ENCODE measurements at places on chromosomes 3 and 15. TPM values are rescaled to one million over a fixed set of nuclear protein-coding genes. Genes with fewer than 3 reads are reported as not detected.

DNA sequence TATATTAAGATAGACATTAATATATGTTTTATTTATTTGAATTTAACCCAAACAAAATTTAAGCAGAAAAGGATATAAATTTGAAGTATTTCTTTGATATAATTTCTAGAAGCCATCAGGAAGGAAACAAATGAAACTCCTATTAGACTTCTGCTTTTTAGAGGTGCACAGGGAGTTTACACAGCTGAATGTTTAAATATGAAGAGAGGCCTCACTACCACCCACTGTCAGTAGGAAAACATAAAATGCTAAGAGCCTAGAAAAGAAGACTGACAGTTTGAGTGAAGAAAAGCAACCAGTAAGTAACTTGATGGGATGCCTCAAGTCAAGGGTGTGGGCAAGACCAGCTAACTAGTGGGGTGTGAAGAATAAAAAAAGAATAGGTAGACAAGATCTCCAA lies 19.7 kb downstream of the PLSCR2 start:
- H3K27me3 ChIP-seq: no peaks in the 10 kb centered on the region
- DNase-seq: no peak
- no peaks in the 10 kb centered on the region for H3K4me1 ChIP-seq
- H3K4me3 ChIP-seq: no peak overlapping the region

Gene SLCO2A1
- total RNA-seq: 0.70 TPM

GRCh38 chr3:59273976-59274375 lies 224.2 kb upstream of the CFAP20DC start:
- no peak overlapping the region for H3K27ac ChIP-seq
- no peak for DNase-seq
- no peaks in the 10 kb centered on the region for H3K4me1 ChIP-seq
- no peak overlapping the region for H3K4me3 ChIP-seq
- H3K36me3 ChIP-seq: no peaks in the 10 kb centered on the region

DNA sequence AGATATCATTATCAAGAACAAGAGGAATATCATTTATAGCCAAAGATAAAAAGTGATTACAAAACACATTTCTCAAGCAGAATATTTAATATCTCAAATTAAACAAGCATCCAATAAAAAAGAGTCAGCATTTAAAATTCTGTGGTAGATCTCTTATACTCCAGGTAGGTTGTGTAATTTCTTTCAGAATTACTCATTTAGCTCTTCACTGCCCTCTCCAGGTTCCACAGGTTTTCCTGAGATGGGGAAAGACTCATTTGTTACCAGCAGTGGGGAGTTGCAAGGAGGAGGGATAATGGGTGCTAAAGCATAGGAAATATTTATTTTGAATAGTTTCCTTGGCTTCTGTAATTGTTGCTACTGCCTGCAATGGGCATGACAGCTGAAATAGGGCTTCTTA lies 83.1 kb upstream of the RASGRP1 start:
- no peak for DNase-seq
- no peak overlapping the region for H3K27ac ChIP-seq
- H3K4me1 ChIP-seq: no peaks in the 10 kb centered on the region

- peak overlapping the region; percentile 100 for H3K27ac ChIP-seq
- H3K4me3 ChIP-seq: no peak overlapping the region
- DNase-seq: no peak
- H3K4me1 ChIP-seq: peaks cover 35% of the 10 kb centered on the region
- no peaks in the 10 kb centered on the region for H3K27me3 ChIP-seq
These were observed 27.1 kb upstream of the PIK3CB start for GRCh38 chr3:138861798-138862197.

DNA sequence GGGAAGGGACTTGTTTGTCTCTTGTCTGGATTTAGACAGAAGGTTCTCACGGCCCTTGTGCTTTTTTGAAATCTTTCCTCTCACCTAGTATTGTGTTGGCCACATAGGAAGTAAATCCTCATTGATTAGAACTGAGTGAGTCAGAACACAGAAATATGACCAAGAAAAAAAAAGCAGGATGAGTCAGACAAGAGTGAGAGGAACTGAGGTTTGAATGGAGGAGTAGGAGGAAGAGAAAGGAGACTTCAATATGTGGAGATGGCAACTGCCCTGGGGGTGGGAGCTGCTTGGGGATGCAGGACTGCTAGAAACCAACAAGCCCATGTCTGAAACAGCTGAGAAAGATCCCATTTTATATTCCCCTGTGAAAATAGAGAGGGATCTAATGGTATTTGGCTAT lies 194.1 kb upstream of the ZBTB20 start:
- H3K4me1 ChIP-seq: peaks cover 7% of the 10 kb centered on the region
- H3K27me3 ChIP-seq: no peaks in the 10 kb centered on the region
- no peak overlapping the region for H3K4me3 ChIP-seq
- DNase-seq: peak; percentile 21
- H3K36me3 ChIP-seq: no peaks in the 10 kb centered on the region
- peak overlapping the region; percentile 44 for H3K27ac ChIP-seq

Gene ATP13A4
- total RNA-seq: 0.22 TPM

DNA sequence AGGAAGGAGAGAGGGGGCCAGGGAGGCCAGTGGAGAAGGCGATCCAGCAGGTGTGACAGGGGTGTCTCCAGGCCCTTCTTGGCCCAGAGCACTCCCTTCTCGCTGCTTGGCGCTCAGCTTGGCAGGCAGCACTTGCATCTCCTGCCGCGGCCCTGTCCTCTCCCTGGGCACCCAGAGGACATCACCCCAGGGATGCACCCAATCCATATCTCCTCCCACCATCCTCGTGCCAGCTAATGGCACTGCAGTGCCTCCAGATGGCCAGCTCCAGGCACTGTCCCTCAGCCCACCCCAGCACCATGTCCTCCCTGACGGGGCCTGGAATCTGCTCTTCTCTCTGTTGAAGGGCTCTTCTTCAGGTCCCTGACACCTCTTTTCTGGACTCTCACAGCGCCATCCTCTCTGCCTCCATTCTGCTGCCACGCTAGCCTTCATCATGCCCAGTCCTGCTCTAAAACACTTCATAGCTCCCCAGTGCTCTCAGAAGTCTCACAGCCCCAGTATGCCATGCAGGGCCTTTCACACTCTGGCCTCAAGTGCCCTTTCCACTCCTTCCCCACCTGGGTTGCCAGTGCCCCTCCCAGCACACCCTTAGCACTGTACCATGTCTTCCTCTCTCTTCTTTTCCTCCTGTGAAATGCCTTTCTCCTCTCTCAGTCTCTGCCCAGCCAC lies 106.8 kb upstream of the SLC6A11 start:
- H3K27me3 ChIP-seq: peaks cover 61% of the 10 kb centered on the region
- H3K4me1 ChIP-seq: no peaks in the 10 kb centered on the region
- H3K27ac ChIP-seq: no peak overlapping the region
- no peaks in the 10 kb centered on the region for H3K36me3 ChIP-seq
- no peak for DNase-seq
- no peak overlapping the region for H3K4me3 ChIP-seq

- no peaks in the 10 kb centered on the region for H3K4me1 ChIP-seq
- no peaks in the 10 kb centered on the region for H3K27me3 ChIP-seq
- no peak overlapping the region for H3K4me3 ChIP-seq
- no peaks in the 10 kb centered on the region for H3K36me3 ChIP-seq
- DNase-seq: no peak
These were observed 166.7 kb upstream of the SGO1 start for GRCh38 chr3:20352546-20353179.

Gene LTF
- not detected for total RNA-seq

Gene TEX55
- total RNA-seq: not detected

GRCh38 chr15:80507638-80508316 lies 103.6 kb downstream of the ARNT2 start:
- DNase-seq: no peak
- H3K27ac ChIP-seq: no peak overlapping the region
- peaks cover 21% of the 10 kb centered on the region for H3K27me3 ChIP-seq
- no peaks in the 10 kb centered on the region for H3K4me1 ChIP-seq

Gene MME
- 2.1 TPM for total RNA-seq

Gene CD200
- 4.0 TPM for total RNA-seq

Gene UPK1B
- not detected for total RNA-seq

- no peak for DNase-seq
- no peaks in the 10 kb centered on the region for H3K27me3 ChIP-seq
- peaks cover 34% of the 10 kb centered on the region for H3K4me1 ChIP-seq
- no peaks in the 10 kb centered on the region for H3K36me3 ChIP-seq
- H3K27ac ChIP-seq: no peak overlapping the region
These were observed 849 bp upstream of the HDAC11 start for GRCh38 chr3:13479332-13479581.

Gene GRK7
- not detected for total RNA-seq

- H3K4me1 ChIP-seq: peaks cover 19% of the 10 kb centered on the region
- no peak for DNase-seq
- H3K4me3 ChIP-seq: no peak overlapping the region
- no peaks in the 10 kb centered on the region for H3K36me3 ChIP-seq
- H3K27ac ChIP-seq: no peak overlapping the region
- no peaks in the 10 kb centered on the region for H3K27me3 ChIP-seq
These were observed 80.5 kb upstream of the WNT5A start for GRCh38 chr3:55567615-55568014.

GRCh38 chr3:43142472-43142871 lies 36.6 kb upstream of the POMGNT2 start:
- H3K27ac ChIP-seq: no peak overlapping the region
- no peak overlapping the region for H3K4me3 ChIP-seq
- H3K4me1 ChIP-seq: no peaks in the 10 kb centered on the region
- no peaks in the 10 kb centered on the region for H3K36me3 ChIP-seq

GRCh38 chr3:61409638-61410037 lies 151.7 kb upstream of the PTPRG start:
- no peaks in the 10 kb centered on the region for H3K36me3 ChIP-seq
- no peak for DNase-seq
- no peaks in the 10 kb centered on the region for H3K4me1 ChIP-seq

Gene MLF1
- total RNA-seq: 55.5 TPM

Gene DAZL
- total RNA-seq: not detected

Gene CDHR4
- total RNA-seq: 2.0 TPM

- no peak for DNase-seq
- no peak overlapping the region for H3K4me3 ChIP-seq
- H3K4me1 ChIP-seq: no peaks in the 10 kb centered on the region
These were observed 12.0 kb downstream of the ADAMTS9 start for GRCh38 chr3:64675687-64676247.

Gene RTP4
- total RNA-seq: 0.90 TPM

DNA sequence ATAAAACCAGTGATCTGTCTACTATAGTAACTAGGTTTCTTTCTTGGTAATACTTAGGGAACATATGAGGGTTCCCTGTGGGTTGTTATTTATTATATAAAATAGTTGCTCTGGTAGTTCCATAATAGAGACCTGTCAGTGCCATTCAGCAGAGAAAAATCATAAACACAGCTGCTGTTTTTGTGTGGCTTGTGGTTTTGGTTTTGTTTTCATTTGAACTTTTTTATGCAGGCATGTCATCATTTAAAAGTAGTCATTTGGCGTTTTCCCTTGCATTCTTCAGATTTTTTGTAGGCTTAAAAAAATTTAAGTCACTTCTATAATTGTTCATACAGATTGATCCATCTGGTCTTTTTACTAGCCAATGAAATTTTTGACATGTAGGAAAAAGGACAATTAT lies 47.9 kb downstream of the PIK3CA start:
- DNase-seq: no peak
- H3K27me3 ChIP-seq: no peaks in the 10 kb centered on the region
- peaks cover 12% of the 10 kb centered on the region for H3K36me3 ChIP-seq
- no peak overlapping the region for H3K27ac ChIP-seq
- no peak overlapping the region for H3K4me3 ChIP-seq
- H3K4me1 ChIP-seq: no peaks in the 10 kb centered on the region

Gene TMCO5A
- total RNA-seq: 0.35 TPM

- H3K27me3 ChIP-seq: no peaks in the 10 kb centered on the region
- DNase-seq: no peak
- no peak overlapping the region for H3K4me3 ChIP-seq
- H3K36me3 ChIP-seq: peaks cover 13% of the 10 kb centered on the region
- H3K4me1 ChIP-seq: no peaks in the 10 kb centered on the region
These were observed 54.8 kb upstream of the CHST2 start for GRCh38 chr3:143064777-143065176.

DNA sequence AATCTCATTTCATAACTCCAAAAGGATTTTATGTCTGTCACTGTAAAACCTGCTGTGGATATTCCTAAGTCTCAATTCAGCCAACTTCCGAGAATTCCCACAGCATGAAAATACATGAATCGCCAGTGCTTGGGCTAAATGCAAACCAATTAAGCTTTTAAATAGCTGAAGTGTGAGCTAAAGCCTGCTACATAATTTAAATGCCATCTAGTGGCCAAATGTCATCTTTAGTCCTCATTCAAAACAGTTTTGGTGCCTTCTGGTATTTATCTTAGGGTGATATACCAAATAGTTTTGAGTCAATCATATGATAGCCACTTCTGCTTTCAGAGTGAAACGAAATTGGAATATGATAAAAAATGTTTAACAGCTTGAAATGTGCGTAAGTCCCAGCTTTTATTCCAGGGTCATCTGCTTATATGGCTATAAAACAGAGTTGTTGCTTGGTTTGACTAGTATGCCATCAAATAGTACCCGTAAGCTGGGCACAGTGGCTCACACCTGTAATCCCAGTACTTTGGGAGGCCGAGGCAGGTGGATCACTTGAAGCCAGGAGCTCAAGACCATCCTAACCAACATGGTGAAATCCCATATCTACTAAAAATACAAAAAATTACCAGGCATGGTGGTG lies 41.8 kb upstream of the CCNL1 start:
- DNase-seq: peak; percentile 68
- no peak overlapping the region for H3K4me3 ChIP-seq
- no peaks in the 10 kb centered on the region for H3K4me1 ChIP-seq
- no peaks in the 10 kb centered on the region for H3K36me3 ChIP-seq
- H3K27ac ChIP-seq: no peak overlapping the region

DNA sequence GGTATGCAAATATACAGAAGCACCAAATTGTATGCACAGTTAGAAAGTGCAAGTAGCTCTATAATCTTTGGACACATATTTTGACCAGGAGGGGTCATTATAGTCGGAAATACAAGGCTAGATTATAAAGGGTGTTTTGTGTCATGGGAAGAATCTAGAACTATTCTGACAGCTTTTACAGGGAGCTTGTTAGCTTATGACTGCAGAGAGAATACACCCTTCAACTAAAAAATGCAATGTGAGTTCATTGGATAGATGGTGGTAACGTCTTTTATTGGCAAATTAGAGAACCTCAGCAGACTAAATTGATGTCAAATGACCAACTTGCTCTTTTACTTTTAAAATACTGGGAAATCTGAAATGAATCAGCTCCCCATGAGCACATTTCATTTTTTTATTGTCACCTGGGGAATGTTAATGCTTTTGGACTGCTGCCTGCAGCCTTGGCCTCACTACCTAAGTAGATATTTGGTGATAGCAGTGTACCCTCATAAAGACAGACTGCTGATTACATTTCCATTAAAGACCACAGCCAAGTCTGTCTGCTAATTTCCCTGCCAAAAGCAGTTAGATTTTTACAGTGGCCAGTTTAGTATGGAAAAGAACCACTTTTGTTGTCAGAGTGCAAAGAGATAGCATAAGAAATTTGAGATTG lies 515.9 kb upstream of the DPPA4 start:
- no peaks in the 10 kb centered on the region for H3K4me1 ChIP-seq
- no peak overlapping the region for H3K27ac ChIP-seq
- no peaks in the 10 kb centered on the region for H3K36me3 ChIP-seq

GRCh38 chr3:69079269-69080159 lies 651 bp downstream of the UBA3 start:
- peak overlapping the region; percentile 34 for H3K27ac ChIP-seq
- peak; percentile 38 for DNase-seq
- H3K27me3 ChIP-seq: no peaks in the 10 kb centered on the region
- H3K36me3 ChIP-seq: no peaks in the 10 kb centered on the region

- no peaks in the 10 kb centered on the region for H3K4me1 ChIP-seq
- H3K27ac ChIP-seq: no peak overlapping the region
- H3K27me3 ChIP-seq: no peaks in the 10 kb centered on the region
- H3K36me3 ChIP-seq: no peaks in the 10 kb centered on the region
- no peak for DNase-seq
These were observed 182.4 kb downstream of the RBMS3 start for GRCh38 chr3:29463304-29463703.

- H3K4me1 ChIP-seq: no peaks in the 10 kb centered on the region
- no peaks in the 10 kb centered on the region for H3K27me3 ChIP-seq
- DNase-seq: no peak
- H3K4me3 ChIP-seq: no peak overlapping the region
These were observed 62.5 kb downstream of the MYO5A start for GRCh38 chr15:52466134-52466701.

All from PC-9 (cell line).